Fibroblast of skin of back (primary cell): ENCODE measurements at places on chromosomes 4 and X.
A peak's percentile ranks its signal among the peaks of the same experiment; 100 is the strongest.

GRCh38 chrX:130834149-130834548, 68.9 kb downstream of the ENOX2 start:
- no peak for DNase-seq

- DNase-seq = peak; percentile 29
Measured at GRCh38 chrX:56733459-56734046, 4.5 kb downstream of the NBDY start.

DNA sequence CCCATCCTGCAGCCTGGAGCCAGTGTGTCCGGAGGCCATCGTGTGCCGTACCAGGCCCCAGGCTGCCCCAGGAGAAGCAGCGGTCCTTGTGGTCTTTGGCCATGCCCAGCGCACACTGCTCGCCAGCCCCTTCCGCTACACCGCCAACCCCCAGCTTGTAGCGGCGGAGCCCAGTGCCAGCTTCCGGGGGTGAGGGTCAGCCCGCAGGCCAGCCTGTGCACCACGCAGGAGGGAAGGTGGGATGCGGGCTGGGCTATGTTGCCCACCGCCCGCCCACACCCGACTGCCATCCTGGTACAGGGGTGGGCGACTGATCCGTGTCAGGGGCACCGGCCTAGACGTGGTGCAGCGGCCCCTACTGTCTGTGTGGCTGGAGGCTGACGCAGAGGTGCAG, 7.6 kb upstream of the SRPK3 start:
- DNase-seq = no peak

DNA sequence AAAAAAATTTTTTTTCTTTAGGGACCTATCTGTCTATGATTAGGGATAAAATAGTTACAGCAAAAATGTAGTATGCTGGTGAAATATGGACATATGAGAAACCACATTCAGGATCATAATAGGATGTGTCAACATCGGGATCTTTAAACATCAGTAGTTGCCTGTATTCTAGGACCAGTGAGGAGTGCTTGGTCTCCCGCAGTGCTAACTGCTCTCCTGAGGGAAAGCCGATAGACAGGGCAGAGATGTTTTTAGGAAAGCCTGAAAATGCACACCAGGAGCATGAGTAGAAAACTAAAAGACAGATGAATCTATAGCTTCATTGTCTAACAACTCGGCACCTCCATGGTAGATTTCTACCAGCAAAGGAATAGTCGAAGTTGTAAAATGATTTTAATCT, 178.1 kb upstream of the SMIM31 start:
- DNase-seq = no peak

DNA sequence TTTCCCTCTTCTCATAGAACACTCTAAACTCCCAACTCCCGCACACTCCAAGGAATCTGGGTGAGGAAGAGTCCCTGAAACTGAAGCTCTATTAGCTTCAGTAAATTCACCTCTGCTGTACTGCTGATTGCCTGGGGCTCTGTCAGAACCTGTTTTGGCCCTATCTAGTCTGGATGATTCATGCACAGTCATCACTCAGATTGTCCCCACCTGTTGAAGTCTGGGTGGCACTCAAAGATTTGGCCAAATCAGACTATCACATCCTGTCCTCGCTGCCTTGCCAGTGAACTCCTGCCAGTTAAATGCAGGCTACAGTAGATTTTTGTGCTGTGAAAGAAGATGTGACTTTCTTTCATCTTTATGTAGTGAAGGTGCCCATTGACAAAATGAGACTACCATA, 63.5 kb upstream of the EMCN start:
- DNase-seq = no peak

GRCh38 chr4:5237086-5237660, 185.9 kb downstream of the STK32B start:
- DNase-seq = peak; percentile 49

- peak; percentile 15 for DNase-seq
Measured at GRCh38 chr4:3470244-3471097, 7.4 kb downstream of the DOK7 start.

GRCh38 chr4:15920723-15921591, 17.6 kb downstream of the FGFBP1 start:
- DNase-seq = peak; percentile 99

GRCh38 chrX:107567370-107567769, 60.9 kb upstream of the PRPS1 start:
- no peak for DNase-seq

DNA sequence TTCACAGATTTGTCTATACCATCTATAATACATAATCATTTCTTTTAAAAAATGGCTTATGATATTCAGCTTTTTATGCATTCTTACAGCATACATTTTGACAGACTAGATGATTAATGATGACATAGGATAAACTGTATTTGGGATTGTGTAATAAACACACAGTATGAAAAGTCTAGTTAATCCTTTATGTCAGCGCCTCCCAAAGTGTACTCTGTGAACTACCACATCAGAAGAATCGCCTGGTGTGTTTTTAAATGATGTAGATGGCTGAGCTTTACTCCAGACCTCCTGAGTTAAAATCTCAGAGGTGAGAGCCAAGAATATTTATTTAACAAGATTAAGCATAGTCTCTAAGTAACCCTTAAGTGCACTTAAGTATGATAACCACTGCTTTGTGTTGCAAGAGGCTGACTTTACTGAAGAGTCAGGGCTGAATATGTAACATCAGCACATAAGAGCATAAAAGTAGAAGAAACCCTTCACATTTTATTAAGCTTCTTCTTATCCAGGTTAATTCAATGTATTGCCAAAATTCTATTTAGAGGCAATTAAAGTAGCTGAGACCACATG, 104.2 kb downstream of the ANK2 start:
- DNase-seq = peak; percentile 33

DNA sequence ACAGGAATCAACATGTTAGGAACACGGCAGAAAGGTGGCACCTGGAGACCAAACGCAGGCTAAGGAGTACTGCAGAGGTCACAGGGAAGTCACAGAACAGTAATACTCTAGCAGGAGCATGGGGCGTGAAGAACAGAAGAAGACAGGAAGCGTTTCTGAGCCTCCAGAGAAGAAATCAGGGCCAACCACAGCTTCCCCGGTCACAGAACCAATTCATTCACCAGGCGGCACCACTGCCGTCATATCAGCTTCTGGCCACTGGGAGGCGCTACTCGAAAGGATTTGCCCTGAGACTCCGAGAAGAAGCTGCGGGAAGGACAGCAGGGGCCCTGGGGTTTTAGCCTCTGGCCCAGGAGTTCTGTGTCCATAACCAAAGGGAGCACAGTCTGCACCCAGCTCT, 78.0 kb upstream of the DRD5 start:
- DNase-seq = peak; percentile 19

DNA sequence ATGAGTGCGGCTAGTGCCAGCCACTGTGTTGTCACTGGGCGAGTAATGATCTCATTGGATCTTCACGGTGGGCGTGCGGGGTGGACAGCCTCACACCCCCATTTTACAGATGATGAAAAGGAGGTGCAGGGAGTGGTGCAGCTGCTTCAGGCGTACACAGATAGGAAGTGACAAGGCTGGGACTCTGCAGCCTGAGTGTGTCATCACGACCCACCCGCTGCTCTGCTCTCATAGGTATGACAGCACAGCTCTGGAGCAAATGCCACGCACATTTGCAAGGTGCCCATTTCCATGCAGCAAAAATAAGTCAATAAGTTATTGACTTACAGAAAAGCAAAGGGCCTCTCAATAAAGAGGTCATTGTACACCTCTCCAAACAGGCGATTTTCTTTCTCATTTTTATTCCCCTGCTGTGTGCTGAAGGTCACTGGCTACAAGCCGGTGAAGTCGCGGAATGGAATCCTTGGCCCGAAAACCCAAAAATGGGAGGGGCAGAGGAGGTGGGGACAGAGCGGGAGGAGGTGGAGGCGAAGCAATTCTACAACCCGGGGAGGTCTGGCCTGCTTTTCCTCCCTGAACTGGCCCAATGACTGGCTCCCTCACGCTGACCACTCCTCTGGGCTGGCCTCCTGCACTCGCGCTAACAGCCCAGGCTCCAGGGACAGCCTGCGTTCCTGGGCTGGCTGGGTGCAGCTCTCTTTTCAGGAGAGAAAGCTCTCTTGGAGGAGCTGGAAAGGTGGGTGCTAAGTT, at the start of gene SOD3:
TSS of gene SOD3 (plus strand) at position 658 of the 750 bp plus-strand sequence. CDS start 3,949 bp downstream, outside the sequence.
- DNase-seq = peak; percentile 73

- DNase-seq = no peak
Measured at GRCh38 chr4:177057186-177057585, 252.5 kb upstream of the NEIL3 start.

DNA sequence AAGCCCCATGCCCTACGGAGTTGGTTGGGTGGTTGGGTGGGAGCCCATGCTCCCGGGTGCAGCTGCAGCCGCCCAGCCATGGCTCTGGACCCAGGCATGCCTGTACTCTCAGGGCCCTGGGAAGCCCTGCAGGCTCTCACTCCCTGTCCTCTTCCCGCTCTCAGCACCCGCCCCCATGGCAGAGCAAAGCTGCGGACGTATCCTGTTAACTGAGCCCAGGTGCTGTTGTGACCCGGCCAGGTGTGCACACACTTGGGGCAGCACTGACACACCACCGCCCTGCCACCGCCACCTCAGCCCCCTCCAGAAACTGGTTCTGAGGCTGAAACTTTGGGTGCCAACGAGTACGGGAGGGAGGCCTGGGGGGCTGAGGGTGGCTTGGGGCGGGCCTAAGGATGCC, 40.3 kb downstream of the PPM1K start:
- no peak for DNase-seq

- DNase-seq = no peak
Measured at GRCh38 chr4:83083925-83084475, 30.5 kb downstream of the PLAC8 start.

DNA sequence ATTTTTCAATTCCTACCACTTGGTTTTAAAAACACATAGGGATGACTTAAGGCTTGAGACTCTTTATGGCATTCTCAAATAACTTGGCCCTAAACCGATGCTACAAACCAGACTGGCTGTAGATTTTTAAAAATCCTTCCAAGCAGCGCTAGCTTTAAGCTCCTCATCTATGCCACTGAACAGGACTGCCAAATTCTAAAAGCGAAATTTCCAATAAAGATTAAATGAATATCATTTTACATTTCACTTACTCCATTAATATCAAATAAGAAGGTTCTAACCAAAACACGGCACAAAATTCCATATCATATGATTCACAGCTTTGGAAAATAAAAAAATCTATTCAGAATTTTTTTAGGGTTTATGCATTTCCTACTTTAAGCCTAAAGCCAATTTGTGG, 134.2 kb downstream of the FANCB start:
- peak; percentile 69 for DNase-seq

- DNase-seq = no peak
Measured at GRCh38 chr4:7185487-7186030, 6.8 kb upstream of the SORCS2 start.

GRCh38 chr4:17187003-17187402, 288.6 kb upstream of the LDB2 start:
- DNase-seq = no peak

DNA sequence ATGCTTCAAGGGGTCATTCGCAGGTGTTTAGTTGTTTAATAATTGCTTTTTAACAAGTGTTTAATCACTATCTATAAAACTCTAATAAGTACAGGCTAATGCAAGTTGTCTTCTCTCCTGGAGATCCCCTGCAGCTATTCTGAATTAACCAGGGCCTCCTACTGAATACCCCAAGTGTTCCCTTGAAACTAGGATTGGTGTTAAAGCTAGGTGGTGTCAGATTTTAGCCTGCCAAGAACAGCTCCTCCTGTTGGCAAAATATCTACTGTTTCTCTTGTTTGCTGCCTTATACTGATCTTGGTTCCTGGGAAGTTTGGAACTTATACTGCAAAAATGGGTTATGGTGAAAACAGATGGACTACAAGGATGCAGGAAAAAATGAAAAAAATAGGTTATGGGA, 26.1 kb upstream of the TMEM154 start:
- no peak for DNase-seq

GRCh38 chrX:48827654-48827968, 1.3 kb downstream of the ERAS start:
- DNase-seq = no peak
